ENCODE measurements at places on chromosomes 16 and 17.

DNA sequence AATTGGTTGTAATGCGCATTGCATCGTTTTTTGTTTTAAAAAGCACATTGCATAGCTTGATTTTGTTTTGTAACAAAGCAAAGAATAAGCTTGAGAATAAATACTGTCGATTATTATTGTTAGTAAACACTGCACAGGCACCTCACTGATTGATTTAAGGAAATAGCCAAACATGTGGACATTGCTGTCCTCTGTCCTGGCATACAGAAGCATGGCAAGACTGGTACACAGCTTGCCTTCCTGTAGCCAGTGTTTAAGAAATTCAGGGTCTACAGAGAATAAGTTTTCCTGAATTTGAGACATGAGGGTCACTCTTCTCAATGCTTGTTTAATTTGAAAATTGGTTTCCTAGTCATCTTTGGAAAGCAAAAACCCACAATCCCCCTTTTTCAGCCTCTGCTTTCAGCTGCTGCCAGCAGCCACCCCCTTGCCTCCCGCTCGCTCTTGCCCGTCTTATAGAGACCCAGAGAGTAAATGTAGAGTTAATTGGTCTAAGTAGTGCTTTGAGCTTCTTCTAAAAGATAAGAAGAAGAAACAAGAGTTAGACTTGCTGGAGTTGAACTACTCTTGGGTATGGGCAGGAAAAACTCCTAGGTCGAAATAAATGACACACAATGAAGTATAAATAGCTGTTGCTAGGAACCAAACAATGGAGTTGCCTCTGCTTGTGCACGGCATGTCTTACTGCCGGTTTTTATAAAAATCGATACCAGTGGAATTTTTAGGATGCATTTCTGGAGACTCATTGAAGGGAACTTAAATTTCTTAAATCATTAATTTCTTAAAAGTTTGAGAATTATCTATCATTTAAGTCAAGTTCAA is 116.6 kb downstream of the MRTFB start:
- no peak for DNase-seq

DNA sequence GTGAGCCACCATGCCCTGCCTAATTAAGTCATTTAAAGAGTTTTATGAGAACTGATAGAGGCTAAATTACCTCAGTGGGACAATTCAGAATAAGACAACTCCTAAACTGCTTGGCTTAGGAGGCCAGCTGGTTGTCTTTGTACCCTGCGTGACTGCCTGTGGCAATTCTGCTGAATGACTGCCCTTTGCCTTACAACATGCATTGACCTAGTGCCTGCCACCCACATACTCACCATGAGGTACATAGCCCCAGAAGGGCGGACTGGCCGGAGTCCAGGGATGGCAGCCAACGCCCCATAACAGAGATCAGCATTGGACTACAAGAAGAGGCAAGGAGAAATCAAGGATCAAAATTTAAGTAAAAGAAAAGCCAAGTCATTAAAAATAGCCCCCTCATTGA is 7.3 kb downstream of the TAT start:
- DNase-seq, result no peak

- no peak for DNase-seq
Observed at GRCh38 chr17:52147872-52148271, 10.6 kb downstream of the CA10 start.

DNA sequence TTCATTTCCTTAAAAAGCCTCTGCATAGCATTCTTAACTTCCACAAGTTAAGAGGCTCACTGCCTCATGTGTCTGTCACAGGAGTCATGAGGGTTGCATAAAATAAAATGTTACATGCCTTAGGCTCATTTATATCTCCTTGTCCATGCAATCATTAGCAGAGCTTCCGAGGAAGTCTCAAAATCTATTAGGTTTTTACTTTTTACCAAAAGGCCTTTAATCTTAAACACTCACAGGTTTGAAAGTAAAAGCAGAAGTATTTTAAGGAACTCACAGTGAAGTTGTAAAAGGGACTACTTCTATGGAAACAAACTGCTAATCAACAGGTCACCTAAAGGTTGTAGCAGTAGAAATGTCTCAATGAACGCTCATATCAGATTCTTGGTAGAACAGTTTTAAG is 5.2 kb upstream of the ATP6V0A1 start:
- DNase-seq, result no peak

- DNase-seq, result no peak
Observed at GRCh38 chr16:81879625-81880024, 100.5 kb downstream of the PLCG2 start.

- DNase-seq, result no peak
Observed at GRCh38 chr17:74618451-74618850, 5.1 kb downstream of the CD300E start.

GRCh38 chr17:75228305-75228704 is 22.8 kb downstream of the NUP85 start:
- no peak for DNase-seq

DNA sequence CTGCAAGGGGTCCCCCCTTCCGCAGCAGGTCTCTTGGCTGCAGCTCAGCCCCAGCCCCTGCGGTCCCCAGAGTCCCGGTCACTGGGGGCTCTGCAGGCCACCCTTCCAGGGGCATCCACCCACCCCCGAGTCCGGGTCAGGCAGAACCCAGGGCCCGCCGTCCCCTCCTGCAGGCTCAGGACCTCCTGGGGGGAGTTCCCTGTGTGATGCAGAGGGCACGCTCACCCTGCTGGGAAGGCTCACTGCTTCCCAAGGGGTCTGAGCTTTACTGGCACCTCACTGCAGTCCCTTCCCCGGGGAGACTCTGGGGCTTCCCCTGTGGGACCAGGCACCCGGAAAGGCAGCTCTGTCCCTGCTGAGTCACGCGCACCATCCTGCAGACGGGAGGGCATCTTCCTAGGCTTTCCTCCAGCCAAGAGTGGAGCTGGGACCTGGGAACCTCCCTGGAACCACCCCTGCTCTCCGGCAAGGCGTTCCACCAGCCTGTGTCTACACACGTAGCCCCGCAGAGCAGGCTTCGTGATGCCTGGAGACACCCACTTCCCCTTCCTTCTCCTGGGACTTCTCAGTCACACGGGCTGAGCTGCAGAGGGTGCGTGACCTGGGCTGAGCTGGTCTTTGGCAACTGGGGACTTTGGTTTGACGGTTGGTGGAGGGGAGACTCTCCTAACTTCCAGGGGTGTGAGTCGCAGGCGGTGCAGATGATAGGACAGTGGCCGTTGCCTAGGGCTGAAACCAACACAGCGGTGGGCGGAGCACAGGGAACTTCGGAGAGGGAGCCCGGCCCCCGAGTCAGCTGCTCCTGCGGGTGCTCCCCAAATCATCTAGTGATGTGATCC is 23.4 kb downstream of the SLC25A10 start:
- no peak for DNase-seq

- DNase-seq, result no peak
Observed at GRCh38 chr16:30355954-30356308, 823 bp upstream of the CD2BP2 start.

DNA sequence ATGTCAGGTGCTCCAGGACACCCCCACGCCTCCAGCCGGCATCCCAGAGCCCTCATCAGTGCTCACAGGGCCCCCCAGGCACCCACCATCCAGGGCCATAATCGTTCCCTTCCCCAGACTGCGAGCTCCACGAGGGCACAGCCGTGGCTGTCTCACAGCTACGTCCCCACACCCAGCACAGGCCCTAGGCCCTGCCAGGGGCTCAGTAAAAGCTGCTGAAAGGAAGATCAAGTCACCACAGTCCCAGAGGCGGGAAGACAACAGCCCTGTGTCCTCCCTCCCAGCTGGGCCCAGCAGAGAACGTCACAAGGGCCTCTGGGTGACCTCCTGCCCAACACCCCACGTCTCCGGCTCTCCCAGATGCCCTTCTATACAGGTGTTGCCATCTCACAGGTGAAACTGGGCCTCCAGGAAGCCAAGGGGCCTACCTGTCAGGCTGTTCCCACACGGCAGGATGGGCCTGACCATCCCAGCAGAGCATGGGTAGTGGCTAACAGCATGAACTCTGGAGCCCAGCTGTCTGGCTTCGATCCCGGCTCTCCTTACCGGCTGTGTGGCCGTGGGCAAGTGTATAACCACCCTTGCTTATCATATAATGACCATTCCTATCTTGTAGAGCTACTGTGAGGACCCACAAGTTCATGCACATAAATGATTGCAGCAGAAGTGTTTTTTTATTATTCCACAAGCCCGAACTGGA is 17.9 kb downstream of the ARL2BP start:
- DNase-seq, result no peak

DNA sequence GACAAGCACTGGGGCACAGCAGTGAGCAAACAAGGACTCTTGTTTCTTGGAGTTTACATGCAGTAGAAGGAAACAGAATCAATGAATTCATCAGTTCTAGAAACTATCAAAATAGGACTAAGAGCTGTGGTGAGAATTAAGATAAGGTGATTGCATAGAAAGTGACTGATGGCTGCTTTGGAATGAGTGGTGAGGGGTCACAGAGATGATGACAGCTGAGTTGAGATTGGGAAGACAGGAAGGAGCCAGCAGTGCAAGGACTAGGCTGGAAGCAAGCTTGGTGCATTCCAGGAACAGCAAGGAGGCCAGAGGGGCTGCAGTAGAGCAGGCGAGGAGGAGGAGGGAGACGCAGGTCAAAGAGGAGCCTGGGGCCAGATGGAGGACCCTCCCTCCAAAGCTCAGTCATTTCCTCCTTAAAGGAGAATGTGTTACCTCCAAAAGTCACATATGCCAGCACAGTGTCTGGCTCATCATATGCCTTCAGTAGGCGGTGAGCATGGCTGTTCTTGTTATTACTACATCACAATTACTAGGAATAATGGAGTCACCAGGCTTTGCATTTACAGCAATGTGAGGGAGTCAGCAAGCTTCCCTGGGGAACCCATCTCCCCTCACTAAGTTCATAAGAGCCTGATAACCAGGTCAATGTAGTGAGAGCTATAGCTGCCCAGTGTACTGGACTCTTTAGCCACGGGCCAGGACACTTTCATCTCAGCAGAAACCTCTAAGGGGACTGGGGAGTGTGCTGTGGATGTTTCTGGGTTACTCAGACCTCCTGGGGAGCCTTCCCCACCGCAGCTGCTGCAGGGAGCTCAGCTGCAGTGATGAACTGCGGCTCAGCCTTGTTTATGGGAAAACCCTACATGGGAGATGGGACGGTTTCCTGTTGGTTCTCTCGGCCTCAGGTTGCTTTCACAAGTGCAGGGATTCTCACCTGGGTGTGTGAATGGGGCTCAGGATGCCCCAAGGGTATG is 157.2 kb downstream of the SEC14L1 start:
- no peak for DNase-seq

DNA sequence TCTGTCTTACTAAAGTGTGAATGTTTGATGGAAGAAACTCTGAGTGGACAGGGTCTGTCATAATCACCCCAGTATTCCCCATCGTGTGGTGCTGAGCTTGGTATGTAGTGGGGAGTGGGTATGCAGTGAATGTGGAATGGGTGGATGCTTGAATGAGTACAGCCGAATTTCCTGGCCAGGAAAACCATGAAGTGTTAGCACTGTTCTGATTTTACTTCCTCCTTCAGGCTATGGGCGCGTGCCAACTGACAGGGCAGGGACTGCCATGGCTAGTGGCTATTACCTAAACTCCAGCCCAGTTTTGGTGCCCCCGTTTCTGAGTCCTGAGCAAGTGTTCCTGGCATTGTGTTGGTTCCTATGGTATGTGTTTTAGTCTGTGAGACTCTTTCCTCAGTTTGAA is 48.6 kb downstream of the PRKCA start:
- no peak for DNase-seq

DNA sequence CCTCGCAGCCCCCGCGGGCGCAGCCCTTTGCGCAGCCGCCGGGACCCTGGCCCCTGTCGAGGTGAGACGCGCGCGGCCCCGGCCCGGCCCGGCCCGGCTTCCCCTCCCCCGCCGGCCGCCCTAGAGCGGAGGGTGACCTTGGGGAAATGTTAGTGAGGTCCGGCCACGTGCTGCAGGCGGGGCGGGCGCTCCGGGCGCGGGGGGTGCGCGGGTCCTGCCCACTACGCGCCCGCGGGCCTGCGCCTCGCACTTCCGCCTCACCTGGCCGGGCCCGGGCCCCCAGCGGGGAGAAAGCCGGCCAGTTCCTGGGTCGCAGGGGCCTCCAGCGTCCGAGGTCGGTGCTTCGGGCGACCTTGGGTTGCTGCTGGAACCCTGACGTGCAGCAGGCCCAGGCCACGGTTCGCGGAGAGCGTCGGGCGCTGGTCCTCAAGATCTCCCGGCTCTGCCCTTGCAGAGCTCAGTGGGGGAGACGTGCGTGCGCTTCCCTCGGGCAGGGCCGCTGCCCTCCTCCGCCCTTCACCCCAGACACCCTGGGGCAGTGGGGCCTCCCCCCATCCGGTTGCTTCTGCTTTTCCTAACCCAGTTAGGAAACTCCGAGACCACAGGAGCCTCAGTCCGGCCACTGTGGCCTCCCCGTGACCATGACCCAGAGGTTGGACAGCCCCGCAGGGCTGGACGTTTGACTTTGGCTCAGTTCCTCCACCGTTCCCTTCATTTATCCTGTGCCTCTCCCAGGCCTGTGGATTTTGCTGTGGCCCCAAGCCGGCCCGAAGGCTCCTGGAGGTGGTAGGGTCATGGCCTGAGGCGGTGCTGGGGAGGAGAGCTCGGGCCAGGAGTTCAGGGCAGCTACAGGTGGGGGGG is 791 bp downstream of the MCRIP2 start:
- no peak for DNase-seq

DNA sequence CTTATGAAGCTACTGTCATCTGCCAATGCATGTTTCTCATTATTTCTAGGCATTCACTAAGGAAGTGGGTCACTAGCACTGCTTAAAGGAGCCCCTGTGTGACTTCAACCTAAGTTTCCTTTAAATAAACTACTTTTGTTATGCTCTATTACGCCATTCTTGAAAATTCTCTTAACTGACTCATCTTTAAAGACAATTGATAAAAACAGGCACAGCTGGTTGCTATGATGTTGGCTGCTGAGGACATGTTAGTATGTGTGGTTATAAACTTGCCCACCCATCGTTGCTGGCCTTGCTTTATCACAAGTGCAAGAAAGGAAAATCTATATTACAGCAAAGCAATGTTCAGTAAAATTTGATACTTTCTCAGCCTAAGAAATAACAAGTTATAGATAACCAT is 75.8 kb upstream of the CNTNAP4 start:
- DNase-seq, result no peak

DNA sequence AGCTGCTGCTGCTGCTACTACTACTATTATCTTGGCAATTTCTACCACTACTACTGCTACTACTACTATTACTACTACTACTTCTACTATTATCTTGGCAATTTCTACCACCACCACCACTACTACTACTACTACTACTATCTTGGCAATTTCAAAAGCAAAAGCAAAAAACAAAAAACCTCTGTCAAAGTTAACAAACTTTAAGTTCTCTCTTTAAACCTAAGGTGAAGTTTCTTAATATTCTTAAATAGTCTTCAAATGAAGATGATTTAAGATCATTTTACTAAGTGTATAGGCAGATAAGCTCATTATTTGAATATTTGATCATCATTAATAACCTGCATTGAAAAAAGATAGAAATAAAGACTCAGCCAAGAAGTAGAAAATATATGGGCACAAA is 118.5 kb downstream of the BRIP1 start:
- DNase-seq, result no peak

DNA sequence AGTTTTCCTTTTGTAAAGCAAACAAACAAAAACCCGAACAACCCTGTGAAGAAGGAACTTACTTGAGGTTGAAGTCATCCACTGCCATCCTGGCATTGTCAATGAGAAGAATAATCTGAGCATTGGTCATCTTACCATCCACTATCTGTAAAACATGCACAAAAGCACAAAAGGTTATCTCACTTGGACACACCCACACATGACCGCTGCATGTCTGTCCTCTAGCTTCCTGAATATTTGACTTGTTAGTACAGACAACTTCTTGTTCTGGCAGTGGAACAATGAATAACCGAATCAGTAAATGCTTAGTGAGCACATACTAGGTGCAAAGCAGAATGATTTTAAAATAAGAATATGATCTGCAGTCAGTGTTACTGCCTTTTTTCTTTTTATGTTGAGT is 6.1 kb downstream of the KRT23 start:
- no peak for DNase-seq
